ENCODE measurements at places on chromosomes 6 and 20.

DNA sequence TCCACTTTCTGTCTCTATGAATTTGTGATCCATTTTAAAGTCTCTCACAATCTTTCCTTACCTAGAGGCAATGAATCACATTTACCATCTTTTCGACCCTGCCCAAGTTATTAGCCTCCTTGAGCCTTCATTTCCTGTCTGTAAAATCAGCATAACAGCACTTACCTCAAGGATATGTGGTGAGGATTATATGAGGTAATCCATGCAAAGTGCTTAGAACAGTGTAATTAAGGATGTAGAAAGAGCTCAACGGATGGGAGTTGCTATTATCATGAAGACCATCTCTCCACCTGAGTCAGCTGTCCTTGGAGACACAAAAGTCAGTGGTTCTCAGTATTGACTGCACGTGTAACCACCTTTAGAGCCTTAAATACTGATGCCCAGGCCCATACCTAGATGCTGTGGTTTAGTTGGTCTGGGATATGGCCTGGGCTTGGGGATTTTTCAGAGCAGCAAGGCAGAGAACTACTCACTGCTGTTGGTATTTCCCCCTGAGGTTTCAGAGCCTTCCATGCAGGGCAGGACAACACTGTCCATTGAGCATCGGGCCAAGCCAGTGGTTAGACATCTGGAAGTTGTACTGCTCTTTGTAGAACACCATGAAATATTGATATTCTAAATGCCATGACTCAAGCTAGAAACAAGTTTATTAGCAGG lies 55.8 kb downstream of the LYRM2 start:
- no peak for DNase-seq

DNA sequence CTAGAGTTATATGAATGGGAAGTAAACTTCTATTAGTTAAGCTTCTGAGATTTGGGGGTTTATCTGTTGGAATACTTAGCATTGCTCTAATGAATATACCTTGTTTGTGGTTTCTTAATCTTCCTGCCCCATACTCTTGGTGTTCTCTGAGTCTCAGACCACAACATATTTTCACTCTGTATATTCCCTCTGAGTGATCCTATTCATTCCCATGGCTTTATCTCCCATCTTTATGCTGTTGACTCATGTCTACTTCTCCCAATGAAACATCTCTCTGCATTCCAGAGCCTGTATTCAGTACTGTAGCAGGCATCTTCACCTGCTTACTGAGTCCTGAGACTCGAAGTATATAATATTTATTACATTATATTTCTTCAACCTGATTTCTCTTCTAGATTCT lies 283.7 kb upstream of the MAP3K7 start:
- DNase-seq, result no peak

DNA sequence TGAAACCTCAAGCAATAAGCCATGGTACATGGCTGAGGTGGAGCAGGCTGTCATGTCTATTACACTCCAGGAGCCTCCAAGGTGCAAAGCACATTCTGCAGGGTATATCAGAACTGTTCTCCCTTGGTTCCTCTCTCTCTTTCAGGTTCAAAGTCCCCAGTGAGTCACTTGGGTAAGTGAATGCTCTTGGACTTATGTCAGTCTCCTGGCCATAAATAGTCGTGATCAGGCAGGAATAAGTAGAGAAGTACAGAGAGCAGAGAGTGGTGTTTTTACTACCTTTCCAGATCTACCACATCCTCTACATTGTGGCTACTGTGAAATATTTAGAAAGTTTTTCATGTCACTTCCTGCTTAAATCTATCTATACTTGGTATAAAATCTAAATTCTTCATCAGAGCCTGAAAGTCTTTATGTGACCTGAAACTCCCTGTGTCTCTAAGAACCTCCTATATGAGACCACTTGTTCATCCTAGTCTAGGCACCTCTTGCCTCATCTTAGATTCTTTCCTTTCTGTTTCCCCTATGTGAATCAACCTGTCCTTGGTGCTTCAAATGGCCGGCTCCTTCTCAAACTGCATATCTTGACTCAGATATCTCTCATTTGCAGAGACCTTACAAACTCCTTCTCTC lies 1077.6 kb upstream of the MAP3K7 start:
- DNase-seq, result no peak

- no peak for DNase-seq
Observed at GRCh38 chr6:96704713-96705112, 132.6 kb downstream of the GPR63 start.

- no peak for DNase-seq
Observed at GRCh38 chr6:126807876-126808275, 310.6 kb upstream of the RSPO3 start.

DNA sequence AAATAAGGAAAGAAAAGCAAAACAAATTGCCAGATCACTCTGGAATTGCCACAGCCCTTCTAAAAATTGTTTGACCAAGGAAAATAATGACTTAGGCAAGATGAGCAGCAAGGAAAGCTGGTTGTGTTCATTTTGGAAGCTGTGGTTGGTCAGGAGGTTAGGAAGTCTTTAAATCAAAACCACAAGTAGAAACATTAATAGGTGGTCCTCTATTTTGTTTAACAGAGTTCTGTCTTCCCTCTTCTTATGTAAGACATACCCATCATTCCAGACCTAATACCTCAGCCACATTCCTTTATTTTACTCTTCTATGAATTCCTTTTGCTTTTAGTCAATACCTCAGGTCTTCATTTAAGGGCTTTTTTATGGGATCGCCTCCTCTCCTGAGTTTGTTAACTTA lies 422.2 kb upstream of the PLCB4 start:
- no peak for DNase-seq

DNA sequence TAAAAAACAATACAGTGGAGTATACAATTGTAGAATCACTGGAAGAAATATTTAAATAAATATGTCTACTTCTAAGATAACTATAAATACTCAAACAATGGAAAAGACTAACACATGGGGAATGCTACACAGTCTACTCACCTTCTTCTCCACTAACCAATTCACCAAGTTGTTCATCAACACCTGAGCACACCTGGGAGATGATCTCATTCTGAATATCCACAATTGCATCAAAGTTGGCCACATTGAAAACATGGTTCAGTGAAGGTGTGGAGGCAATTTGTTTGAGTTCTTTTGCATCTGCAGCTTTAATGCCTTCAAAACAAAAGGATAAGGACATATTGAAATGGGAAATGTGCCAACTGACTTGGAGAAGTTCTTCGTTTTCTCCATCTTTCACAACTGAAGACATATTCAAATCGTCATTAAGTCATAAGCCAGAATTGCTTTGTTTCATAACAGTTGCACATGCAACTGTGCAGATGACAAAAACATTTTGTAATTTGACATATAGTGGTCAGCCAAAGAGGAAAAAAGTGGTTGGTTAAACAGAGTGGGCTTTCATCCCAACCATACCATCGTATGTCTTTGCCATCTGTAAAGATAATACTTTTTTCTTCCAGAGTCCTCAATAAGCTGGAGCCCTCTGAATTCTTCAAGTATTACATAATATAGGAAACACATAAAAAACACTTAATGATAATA lies 17.5 kb downstream of the COL12A1 start:
- no peak for DNase-seq

GRCh38 chr6:16849280-16849987 lies 88.2 kb upstream of the ATXN1 start:
- DNase-seq, result no peak

DNA sequence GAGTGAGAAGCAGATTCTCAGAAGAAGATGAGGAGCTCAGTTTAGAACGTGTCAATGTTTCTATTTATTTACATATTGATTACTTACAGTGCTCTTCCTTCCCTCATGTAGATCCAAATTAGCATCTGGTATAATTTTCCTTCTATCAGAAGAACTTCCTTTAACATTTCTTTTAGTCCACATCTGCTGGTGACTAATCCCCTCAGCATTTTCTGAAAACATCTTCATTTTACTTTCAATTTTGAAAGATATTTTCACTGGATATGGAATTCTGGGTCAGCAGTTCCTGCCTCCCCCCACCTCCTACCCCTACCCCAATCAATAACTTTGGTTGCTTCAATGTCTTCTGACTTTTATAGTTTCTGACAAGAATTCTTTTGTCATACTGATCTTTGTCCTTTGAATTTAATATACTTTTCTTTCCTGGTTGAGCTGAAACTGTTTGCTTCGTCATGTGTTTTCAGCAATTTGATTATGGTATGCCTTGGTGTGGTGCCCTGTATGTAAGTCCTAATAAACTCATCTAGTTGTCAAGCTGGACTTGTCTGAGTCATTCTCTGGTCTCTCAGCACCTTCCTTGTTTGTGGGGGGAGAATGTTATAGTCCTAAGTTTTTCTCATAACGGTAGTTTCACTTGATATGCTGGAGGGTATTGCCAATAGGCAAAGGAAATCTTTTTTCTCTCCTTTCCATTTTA lies 57.0 kb downstream of the SMPDL3A start:
- DNase-seq, result no peak

- DNase-seq, result no peak
Observed at GRCh38 chr6:78093906-78094305, 441.1 kb downstream of the MEI4 start.

GRCh38 chr6:91681296-91681695 lies 1094.4 kb upstream of the MAP3K7 start:
- DNase-seq, result no peak

DNA sequence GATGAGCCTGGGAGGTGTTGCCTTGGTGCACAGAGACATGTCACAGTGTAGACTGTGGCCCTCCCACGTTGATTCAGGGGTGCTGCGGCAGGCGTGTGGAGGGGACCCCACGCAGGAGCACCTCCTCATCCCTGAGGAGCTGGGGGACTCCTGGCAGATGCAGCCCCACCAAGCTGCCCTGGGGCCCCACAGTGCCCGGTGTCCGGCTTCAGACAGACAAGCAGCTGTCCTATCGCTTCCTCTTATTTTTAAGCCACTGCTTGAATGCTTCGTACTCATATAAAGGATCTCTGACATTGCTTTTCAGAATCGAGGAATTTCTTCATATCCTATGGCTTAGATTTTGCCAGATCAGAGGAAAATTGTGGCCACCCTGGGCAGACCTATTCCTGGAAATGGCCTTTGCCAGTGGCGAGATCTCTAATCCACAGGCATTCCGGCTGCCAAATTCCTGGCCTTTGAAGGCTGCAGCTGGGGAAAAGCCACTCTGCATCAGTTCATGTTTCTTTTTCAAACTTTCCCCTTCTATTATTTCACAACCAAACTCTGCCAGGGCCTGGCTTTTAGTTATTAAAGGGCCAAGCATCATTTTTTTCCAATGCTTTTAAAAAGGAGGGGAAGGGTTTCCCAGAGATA lies 337.0 kb downstream of the THBS2 start:
- DNase-seq, result no peak

DNA sequence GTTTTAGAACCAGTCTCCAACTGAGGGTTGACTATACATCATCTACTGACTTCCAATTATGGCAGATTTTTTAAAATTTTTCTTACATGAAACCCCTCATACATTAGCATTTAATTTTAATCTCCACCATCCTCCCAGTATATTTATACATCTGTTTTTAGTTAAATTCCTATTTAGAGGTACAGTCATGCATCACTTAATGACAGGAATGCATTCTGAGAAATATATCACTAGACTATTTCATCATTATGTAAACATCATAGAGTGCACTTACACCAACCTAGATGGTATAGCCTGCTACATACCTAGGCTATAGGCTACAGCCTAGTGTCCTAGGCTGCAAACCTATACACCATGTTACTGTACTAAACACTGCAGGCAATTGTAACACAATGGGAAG lies 316.7 kb upstream of the MARCKS start:
- no peak for DNase-seq

- no peak for DNase-seq
Observed at GRCh38 chr6:16163066-16163465, 34.2 kb downstream of the MYLIP start.

GRCh38 chr6:156449128-156449527 lies 328.1 kb upstream of the ARID1B start:
- DNase-seq, result no peak

GRCh38 chr20:3371754-3372153 lies 35.7 kb downstream of the DNAAF9 start:
- DNase-seq, result no peak
